Lower lobe of right lung (tissue), 2 donors: ENCODE measurements at places on chromosomes 4 and X. TPM values are rescaled to one million over a fixed set of nuclear protein-coding genes. Genes with fewer than 3 reads are reported as not detected.

DNA sequence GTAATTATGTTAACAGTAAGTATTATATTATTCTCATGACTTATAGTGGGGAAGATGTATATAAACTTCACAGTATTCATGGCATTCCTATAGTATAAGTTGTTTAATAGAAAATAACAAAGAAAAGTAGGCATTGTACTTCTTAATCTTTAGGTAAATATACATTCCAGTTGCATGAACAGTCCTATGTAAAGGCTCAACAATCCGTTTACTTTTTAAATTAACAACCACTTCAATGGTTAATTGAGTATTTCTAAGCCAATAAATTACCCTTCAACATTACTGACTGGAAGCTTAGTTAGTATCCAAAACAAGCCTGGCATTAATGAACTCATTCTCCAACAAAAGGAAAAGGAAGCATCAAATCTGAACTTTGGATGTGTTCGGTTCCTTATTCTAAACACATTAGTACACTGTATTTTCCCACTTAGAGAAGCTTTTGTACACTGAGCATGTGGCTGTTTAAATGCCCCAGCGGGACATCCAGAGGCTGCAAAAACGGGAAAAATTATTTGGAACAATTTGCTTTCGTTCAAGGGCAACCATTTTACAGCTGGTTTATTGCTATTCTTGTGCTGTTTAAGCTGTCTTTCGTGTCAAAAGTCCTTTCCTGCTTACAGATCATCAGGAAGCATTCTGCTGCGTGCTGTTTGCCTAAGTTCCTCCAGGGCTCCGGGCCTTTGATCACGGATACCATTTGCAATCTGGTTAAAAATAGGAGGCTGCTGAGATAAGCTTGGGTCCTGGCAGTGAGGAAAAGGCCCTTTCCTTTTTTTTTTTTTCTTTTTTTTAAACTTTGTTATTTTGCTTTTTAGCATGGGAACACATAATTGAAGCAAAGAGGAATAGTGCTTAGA lies 460.3 kb downstream of the SPRY1 start:
- H3K4me3 ChIP-seq = no peak overlapping the region
- peak overlapping the region; percentile 66 for H3K27ac ChIP-seq
- H3K27me3 ChIP-seq = no peaks in the 10 kb centered on the region
- DNase-seq = no peak

- no peaks in the 10 kb centered on the region for H3K27me3 ChIP-seq
- no peak for DNase-seq
- H3K4me3 ChIP-seq = no peak overlapping the region
- H3K4me1 ChIP-seq = no peaks in the 10 kb centered on the region
- no peaks in the 10 kb centered on the region for H3K36me3 ChIP-seq
- H3K27ac ChIP-seq = no peak overlapping the region
These were observed 932.1 kb upstream of the SLIT2 start for GRCh38 chr4:19319607-19320006.

DNA sequence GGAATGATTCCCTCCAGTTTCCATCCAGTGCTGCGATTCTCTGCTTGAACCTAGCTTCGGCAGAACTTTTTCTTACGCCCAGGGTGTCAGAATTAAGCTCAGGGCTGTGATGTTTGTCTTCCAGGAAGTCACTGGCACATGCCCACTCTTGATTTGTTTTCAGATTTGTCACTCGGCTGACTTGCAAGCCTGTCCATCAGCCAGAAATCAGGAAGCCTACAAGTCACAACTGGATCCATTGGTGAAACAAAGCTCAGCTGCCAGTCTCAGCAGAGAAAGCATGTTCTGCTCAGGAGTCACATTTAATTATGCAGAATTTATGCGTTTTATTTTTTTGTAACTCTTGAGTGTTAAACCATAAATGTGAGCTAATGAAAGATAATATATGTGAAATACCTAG lies 38.2 kb upstream of the PNPLA4 start:
- H3K27ac ChIP-seq = no peak overlapping the region
- no peaks in the 10 kb centered on the region for H3K4me1 ChIP-seq
- no peaks in the 10 kb centered on the region for H3K36me3 ChIP-seq
- no peaks in the 10 kb centered on the region for H3K27me3 ChIP-seq
- no peak for DNase-seq

The USP26 gene
- not detected for total RNA-seq

DNA sequence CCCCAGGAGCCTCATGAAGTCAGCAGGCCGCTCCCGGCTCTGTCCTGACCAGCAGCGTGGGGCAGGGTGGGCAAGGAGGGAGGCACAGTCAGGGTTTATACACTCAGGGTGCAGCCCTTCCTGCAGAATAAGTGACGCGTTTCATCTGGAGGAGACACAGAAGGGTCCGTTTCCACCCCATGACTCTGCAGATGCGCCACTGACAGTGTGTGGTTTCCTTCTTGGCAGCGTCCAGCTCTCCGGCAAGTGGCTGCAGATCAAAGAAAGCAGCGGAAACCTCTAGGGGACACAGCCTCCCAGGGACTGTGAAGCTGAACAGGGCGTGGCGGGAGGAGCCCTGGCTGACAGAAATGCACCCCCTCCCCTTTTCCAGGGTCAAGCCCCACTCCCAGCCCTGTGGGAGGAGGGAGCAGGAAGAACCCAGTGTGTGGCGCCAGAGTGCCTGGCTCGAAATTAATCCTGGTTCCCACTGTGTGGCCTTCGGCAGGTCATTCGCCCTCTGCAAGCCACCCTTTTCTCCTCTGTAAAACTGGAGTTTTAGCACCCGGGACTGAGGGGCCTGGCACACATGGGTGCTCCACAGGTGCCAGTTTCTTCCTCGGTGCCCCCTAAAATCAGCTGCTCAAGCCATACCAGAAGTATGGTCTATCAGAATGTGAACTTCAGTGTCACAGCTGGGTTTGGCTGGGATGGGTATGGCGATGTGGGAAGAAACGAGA lies 17.3 kb upstream of the TBC1D14 start:
- peak overlapping the region; percentile 78 for H3K27ac ChIP-seq
- peak; percentile 62 for DNase-seq
- no peaks in the 10 kb centered on the region for H3K36me3 ChIP-seq
- peaks cover 28% of the 10 kb centered on the region for H3K4me1 ChIP-seq

GRCh38 chr4:173883821-173884220 lies 353.8 kb upstream of the HAND2 start:
- no peaks in the 10 kb centered on the region for H3K4me1 ChIP-seq
- H3K36me3 ChIP-seq = no peaks in the 10 kb centered on the region
- H3K4me3 ChIP-seq = no peak overlapping the region
- DNase-seq = no peak

The TCP11X2 gene
- 0.27 TPM for total RNA-seq

- DNase-seq = no peak
- no peak overlapping the region for H3K4me3 ChIP-seq
- H3K27me3 ChIP-seq = no peaks in the 10 kb centered on the region
- no peaks in the 10 kb centered on the region for H3K36me3 ChIP-seq
- H3K4me1 ChIP-seq = peaks cover 28% of the 10 kb centered on the region
- H3K27ac ChIP-seq = no peak overlapping the region
These were observed 65.6 kb downstream of the SPINK2 start for GRCh38 chr4:56755901-56756300.

The CXorf49 gene
- not detected for total RNA-seq

The MAD2L1 gene
- 2.2 TPM for total RNA-seq

DNA sequence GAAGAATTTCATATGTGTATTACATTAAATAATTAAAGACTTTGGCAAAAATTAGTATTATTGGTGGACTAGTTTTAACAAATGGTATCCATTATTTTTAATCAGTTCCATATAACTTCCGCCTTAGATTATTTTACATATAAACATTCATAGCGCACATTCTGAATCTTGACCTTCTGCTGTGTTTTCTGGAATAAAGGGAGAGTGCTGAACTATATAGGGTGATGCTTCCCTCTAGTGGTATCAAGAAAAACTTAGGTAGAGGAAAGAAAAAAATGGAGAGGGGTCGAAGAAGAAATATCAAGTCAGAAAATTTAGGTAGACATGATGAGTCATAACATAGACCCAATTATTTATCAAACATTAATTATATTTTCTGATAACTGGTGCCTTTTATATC lies 155.6 kb upstream of the PACRGL start:
- DNase-seq = no peak
- no peaks in the 10 kb centered on the region for H3K27me3 ChIP-seq
- no peak overlapping the region for H3K4me3 ChIP-seq
- H3K27ac ChIP-seq = no peak overlapping the region
- no peaks in the 10 kb centered on the region for H3K36me3 ChIP-seq
- no peaks in the 10 kb centered on the region for H3K4me1 ChIP-seq

- no peaks in the 10 kb centered on the region for H3K27me3 ChIP-seq
- no peak overlapping the region for H3K27ac ChIP-seq
- no peak overlapping the region for H3K4me3 ChIP-seq
- peaks cover 13% of the 10 kb centered on the region for H3K4me1 ChIP-seq
These were observed 108.4 kb upstream of the ATXN3L start for GRCh38 chrX:13428053-13428786.

GRCh38 chr4:90349636-90350035 lies 222.4 kb downstream of the CCSER1 start:
- H3K36me3 ChIP-seq = no peaks in the 10 kb centered on the region
- no peaks in the 10 kb centered on the region for H3K4me1 ChIP-seq
- H3K27me3 ChIP-seq = no peaks in the 10 kb centered on the region
- DNase-seq = no peak
- H3K4me3 ChIP-seq = no peak overlapping the region

DNA sequence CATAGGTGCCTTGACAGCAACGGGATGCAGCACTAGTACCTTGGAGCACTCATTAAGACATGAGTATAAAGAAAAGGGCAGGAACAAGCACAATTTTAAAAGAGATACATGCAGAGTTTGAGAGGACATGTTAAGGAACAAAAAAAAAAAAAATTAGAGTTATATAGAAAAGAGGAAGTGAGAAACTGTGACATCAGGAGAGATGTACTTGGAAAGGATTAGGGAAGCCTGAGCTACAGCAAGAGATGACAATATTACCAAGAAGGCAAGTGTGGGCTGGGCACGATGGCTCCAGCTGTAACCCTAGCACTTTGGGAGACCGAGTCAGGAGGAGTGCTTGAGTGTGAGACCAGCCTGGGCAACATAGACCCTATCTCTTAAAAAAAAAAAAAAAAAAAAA lies 37.4 kb downstream of the GPR143 start:
- H3K4me1 ChIP-seq = no peaks in the 10 kb centered on the region
- no peak overlapping the region for H3K27ac ChIP-seq
- no peaks in the 10 kb centered on the region for H3K36me3 ChIP-seq
- H3K4me3 ChIP-seq = no peak overlapping the region
- DNase-seq = no peak
- H3K27me3 ChIP-seq = no peaks in the 10 kb centered on the region

DNA sequence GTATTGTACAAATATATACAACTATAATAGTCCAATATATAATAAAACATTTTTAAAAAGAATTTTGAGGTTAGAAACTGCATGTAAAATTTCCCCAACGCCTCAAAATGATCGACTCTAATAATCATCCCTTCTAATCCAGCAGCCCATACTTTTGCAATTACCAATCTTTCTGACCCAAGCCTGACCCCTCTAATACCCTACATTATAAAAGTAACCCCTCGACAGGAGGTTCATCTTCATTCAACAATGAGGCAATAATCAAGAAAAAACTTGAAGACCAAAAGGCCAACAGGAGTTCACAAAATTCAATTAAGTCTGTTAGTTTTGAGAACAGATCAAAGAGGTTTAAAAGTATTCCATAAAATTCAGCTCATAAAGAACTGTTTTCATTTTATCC lies 393.5 kb downstream of the GPM6A start:
- H3K4me3 ChIP-seq = no peak overlapping the region
- no peaks in the 10 kb centered on the region for H3K27me3 ChIP-seq
- H3K36me3 ChIP-seq = no peaks in the 10 kb centered on the region
- DNase-seq = no peak
